Umbilical cord (tissue), 2 donors: ENCODE measurements at places on chromosomes 7 and 10.
A peak's percentile ranks its signal among the peaks of the same experiment; 100 is the strongest.

DNA sequence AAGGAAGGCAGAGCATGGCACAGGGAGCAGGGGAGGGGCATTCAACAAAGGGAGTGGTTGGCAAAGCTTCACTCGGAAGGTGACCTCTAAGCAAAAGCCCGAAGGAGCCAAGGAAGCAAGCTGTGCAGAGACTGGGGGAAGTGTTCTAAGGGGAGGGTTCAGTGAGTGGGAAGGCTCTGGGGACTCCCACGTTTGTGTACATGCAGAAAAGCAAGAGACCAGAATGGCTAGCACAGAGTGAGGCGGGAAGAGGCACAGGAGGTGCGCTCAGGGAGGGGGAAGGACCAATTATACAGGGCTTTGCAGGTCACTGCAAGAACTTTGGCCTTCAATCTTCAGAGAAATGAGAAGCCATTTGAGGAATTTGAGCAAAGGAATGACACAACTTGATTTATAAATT, 7.4 kb downstream of the ARHGAP21 start:
- DNase-seq: no peak

GRCh38 chr10:88793712-88794299, 8.7 kb upstream of the LIPM start:
- DNase-seq: no peak

GRCh38 chr7:36583318-36583717, 141.0 kb downstream of the AOAH start:
- peak; percentile 65 for DNase-seq

GRCh38 chr10:97163781-97164501, 21.8 kb downstream of the SLIT1 start:
- DNase-seq: peak; percentile 26

- no peak for DNase-seq
Measured at GRCh38 chr7:149875396-149875795, 1.6 kb downstream of the ATP6V0E2 start.

DNA sequence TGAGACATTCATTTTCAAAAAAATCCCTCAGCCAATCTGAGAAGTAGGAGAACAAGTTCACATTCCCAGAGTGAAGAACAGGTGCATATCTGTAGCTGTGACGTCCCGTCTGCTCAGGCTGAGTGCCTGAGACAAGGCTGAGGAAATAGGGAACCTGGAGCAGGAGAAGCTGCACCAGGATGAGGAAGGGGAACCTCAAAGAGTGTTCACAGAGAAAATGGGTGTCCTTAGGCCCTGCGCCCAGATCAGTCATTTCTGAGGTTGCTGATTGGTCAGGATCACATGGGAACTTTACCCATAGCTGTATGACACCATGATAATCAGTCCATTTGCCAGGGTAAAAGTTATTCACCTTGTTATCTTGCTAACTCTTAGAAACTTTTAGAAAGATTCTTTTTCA, 34.2 kb upstream of the TARP start:
- DNase-seq: no peak

- no peak for DNase-seq
Measured at GRCh38 chr7:3732395-3733005, 431.4 kb downstream of the SDK1 start.

DNA sequence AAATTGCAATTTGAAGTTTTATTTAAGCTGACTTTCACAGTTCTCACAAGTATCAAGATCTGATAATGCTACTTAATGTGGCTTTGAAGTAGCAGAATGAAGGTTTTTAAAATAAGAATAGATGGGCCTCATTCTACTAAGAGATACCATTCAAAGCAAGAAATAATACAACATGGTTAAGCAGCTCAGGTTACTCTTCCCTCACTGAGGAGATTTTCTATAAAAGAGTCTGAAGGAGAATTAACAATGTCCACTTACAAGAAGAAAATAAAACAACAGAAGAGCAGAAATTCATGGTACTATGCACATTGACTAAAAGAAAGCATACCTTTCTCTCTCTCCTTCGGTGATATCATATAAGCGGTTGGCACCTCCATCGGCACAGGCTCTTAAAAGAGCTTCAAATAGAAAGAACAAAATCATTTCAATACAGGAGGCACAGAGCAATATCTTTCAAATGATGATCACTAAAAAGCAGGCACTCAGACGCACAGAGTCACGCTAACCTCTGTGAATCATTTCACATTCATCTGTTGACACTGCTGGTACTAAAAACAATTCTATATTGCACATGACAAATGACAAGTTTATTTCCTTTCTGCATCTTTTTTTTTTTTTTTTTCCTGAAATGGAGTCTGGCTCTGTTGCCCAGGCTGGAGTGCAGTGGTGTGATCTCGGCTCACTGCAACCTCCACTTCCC, 153.1 kb downstream of the TPK1 start:
- no peak for DNase-seq

DNA sequence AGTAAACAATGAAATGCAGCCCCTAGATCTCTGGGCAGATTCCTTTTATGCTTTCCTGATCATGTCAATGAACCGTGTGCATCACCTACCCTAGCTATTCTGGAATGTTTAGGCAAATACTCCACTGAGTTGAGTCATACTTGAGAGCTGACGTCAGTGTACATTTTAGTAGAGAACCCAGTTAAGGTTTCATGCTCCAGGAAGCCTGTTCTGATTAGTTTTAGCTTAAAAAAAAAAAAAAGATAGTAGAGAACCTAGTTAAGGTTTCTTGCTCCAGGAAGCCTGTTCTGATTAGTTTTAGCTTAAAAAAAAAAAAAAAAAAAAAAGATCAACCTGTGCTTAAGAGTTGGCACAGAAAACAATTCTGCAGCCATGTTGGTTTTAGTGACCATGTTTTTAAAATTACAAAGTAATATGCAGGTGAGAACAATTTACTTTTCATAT, 3.7 kb upstream of the MCU start:
- DNase-seq: peak; percentile 64

DNA sequence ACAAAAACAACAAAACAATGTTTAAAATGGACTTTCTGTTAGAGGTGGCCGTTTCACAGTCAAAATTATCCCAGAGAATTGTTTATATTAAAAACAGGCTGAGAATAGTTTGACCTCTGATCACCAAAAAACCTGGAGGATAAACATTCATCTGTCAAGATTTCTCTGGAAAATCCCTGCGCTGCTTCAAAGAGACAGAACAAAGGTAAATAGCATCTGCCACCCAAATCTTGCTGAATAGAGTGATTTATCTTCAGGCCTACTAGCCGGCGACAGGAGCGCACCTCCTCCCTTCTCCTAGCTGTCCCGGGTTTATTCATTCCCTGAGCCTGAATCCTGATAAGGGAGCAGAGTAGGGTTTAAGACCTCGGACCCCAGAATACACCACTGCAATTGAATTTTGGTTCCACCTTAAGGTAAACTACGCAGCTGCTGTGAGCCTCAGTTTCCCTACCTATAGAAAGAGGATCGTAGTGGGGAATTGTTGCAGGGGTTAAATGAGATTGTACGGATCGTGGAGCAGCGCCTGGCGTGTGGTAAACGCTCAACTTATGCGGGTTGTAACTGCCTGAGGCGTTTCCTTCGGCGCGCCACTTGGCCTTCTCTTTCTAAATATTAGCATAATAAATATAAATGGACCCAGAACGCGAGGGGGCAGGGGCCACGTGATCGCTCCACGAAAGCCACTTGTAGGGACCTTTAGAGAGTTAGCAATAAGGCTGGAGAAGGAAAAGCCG, 498 bp upstream of the ST7 start:
- peak; percentile 69 for DNase-seq

DNA sequence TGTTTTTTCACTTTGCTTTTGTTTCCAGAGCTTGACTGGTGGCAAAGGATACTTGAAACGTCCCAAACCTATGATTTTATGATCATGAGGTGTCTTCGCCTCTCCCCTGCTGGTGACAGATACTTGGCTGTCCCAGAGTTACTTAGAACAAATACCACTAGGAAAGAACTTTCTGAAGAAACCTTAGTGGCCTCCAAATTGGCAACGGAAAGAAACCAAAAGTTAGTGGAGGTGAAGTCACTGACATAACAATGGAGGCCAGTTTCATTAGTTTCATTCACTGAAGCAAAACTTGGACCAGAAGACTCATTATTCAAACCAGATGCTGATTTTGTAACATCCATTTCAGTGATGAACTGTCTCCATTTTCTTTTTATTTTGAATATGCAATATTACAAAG, 68.6 kb downstream of the JAZF1 start:
- DNase-seq: no peak

- peak; percentile 68 for DNase-seq
Measured at GRCh38 chr10:74244097-74244685, 93.2 kb downstream of the ADK start.

DNA sequence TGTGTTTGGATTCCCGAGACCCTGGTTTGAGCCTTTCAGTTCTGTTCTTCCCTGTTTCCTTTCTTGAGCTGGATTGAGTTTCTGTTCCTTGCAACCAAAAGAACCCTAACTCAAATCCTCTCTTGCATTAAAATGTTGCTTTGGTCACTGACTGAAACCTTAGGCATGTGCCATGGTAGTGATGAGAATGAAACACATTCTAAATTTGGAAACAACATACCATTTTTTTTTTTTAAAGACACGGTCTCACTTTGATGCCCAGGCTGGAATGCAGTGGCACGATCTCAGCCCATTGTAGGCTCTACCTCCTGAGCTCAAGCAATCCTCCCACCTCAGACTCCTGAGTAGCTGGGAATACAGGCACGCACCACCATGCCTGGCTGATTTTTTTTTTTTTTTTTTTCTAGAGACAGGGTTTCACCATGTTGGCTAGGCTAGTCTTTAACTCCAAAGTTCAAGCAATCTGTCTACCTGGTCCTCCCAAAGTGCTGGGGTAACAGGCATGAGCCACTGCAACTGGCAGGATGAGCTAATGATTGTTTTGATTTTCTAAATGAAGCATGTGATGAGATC, 8.4 kb downstream of the THAP5 start:
- DNase-seq: no peak

DNA sequence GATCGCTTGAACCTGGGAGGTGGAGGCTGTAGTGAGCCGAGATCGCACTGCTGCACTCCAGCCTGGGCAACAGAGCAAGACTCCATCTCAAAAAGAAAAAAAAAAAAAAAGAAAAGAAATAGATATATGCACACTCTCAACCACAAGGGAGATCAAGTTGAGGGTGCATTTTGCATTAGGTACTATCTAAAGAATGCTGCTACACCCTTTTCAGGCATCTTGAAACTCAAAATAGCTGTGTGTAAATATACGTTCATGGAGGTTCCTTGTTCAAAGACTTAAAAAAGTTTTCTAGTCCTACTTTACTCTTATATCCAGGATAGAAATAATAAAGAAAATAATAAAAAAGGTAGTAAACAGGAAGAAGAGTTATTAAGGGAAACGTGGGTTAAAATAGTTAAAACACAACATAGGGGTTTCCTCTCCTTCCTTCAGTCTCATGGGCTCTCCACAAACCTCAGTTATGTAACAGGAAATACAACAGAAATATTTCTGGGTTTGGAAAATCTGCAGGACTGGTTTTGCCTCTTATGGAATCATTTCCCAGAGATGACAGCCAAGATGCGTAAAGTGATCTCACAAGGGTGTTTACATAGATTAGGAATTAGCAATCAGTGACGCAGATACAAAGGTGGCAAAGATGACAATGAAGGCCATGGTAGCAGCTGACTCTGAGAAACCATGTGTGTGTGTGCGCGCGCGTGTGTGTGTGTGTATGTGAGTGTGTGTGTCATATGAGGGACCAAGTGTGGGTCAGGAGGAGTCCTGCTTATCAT, 15.1 kb downstream of the STEAP4 start:
- DNase-seq: no peak

DNA sequence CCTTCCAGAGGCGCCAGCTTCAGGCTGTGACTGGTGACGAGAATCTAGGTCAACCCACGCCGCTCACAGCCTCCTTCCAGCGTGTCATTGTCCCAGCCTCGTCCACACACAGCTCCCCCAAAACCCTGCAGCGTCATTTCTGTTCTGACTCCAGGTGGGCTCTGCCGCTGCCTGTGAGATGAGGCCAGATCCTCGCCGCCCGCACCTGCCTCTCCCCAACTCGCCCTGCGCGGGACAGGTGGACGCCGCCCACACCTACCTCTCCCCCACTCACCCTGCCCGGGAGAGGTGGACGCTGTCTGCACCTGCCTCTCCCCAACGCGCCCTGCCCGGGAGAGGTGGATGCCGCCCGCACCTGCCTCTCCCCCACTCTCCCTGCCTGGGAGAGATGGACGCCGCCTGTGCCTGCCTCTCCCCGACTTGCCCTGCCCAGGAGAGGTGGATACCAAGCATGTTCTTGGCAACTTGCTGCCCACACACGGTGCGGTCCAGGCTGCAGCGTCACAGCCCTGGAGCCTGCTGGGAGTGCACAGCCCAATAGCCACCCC, 32.0 kb upstream of the CFAP46 start:
- no peak for DNase-seq

DNA sequence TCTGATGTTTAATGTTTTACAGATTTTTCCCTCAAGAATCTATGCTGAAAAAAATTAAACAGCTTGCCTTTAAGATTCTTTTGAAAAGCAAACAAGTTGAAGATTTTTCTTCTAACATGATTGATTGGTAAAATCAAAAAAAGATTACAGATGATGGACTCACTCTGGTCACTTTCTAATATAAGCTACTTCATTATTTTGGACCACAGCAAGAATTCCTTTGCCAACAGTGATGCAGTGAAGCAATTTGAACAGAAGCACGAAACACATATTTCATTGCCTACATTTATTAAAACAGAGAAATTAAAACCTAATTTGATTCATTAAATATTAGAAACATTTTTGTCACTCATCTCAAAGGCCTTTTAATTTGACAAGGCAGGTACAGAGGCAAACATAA, 82.1 kb upstream of the SGCE start:
- no peak for DNase-seq

- DNase-seq: peak; percentile 43
Measured at GRCh38 chr10:121823993-121824463, 103.8 kb downstream of the ATE1 start.

DNA sequence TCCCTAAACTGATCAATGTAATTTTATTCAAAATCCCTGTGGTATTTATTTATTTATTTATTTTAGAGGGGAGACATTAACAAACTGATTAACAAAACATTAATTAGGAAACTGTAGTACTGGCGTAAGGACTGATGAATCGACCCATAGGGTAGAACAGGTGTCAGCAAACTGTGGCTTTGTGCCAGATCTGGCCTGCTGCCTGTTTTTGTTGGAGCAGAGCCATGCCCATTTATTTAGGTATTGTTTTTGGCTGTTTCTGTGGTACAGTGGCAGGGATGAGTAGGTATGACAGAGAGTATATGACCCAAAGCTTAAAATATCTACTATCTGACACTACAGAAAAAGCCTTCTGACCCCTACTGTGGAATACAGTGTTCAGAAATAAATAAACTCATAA, 332.5 kb upstream of the ETV1 start:
- DNase-seq: no peak

DNA sequence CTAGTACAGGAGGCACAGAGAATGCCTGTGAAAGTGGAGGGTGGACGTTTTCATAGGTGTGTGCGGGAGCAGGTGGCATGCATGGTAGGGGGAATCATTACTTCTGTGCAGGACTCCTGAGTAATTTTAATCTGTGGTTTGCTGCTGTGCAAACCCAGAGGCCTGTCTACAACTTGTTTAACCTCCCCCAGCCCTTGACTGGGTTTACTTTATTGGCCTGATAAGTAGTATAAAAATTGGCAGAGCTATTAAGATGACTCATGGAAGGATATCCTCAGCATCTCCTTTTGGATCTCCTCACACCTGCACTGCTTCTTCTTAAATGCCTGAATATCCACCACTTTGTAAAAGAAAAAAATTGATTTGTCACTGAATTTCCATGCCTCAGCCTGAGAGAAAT, 104.8 kb downstream of the AUTS2 start:
- DNase-seq: no peak

GRCh38 chr7:80827239-80827633, 91.6 kb downstream of the SEMA3C start:
- no peak for DNase-seq
